ENCODE measurements at places on chromosomes 4 and X.

GRCh38 chrX:139826065-139827044 lies 106.5 kb downstream of the ATP11C start:
- no peak for DNase-seq

- no peak for DNase-seq
Measured at GRCh38 chr4:185165605-185166063, 22.6 kb downstream of the SLC25A4 start.

DNA sequence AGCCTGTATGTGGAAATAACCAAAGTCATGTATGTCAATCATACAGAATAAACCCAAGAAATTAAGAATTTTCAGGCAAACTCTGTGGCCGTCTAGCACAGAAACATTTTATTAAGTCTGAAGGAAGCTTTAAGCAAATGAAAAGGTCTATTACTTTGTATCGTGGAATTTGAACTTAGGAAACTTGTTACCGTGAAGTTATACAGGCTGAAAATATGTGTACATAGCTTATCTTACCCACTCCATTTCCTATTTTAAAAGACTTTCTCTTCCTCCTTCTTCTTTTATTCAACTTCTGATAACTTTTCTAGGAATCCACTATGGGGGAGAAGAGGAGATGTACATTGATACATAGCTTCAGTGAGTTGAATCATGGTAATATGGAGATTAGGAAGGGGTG lies 108.3 kb downstream of the AGTR2 start:
- no peak for DNase-seq

- no peak for DNase-seq
Measured at GRCh38 chr4:86950831-86951525, 16.2 kb downstream of the AFF1 start.

DNA sequence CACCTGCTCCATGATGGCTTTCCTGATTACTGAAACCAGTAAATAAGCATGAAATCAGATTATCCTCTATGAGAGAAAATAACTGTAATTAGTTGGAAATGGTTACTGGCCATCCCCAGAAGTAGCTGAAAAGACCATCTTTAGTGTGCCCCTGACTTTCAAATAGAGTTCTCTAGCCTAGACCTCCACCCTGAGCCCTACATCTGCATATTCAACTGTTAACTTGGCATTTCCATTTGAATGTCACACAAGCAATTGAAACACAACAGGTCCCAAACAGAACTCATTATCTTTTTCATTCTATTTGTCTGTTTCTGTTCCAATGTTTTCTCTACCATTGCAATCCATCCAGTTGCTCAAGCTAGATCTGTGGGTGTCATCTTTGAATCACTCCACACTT lies 952.3 kb downstream of the RPA4 start:
- DNase-seq, result no peak

DNA sequence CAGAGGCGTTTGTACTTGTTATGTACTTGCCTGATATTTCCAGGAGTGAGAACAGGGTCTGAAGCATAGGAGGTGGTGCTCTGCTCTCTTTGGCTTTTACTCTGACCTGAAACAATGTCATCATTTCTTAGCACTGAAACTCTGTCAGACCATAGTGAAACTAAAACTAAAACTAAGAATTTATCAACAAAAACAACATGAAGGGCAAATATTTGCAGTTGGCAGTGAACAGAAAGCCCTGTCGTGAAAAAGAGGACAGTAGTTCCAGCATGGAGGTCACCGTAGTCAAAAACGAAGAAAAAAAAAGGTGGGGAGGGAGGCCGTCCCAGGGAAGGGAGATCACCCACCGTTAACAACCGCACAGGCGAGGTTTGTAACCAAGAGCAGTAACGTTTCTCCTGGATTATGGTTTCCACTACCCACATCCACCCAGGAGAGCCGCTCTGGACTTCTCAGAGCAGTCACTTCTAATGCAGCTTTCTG lies 97.5 kb downstream of the ANK2 start:
- DNase-seq, result no peak

DNA sequence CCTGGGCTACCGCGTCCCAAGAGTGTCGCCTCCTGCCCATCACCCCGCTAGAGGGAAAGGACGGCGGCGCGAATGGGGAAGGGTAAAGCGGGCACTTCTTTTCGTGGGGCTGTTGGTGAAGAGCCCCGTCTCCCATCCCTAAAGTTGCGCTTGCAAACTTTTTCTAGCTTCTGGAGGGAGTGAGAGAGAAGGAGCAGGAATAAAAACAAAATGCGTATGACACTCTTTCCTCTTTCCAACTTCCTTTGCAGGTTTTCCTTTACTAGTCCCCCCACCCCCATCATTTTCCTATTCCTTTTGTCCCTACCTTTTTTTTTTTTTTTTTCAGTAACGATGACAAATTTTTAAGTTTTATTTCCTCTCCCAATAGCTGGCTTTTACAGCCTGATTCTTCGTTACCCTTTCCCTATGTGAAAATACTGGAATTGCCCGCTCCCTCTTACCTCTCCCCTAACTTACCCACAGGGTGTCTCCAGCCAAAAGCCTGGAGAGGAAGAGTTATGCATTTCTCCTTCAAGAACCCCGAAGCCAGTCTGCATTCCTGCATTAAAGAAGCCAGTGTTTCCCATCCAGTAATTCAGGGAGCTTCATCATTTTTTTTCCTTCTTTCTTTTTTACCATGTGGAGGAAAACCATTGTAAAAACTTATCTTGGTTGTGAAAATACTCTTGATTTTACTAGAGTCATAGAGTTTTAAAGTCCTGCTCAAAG lies 613 bp upstream of the ARSJ start:
- DNase-seq, result no peak

DNA sequence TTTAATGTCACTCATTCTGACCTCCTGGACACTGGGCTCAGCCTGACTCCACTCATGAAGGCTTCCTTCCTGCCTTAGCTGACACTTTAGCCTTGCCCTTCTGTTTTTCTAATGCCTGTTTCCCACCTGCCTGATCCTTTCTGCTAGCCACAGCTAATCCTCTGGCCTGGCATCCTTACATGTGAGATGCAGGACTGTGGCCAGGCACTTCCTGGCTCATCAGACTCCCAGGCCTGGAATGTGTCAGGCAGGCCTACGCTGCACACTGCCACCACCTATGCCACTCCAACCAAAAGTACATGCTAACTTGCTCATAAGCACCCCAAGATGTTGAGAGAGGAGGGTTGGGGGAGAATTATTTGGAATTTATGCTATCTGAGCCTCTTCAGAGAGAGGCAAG lies 138.8 kb upstream of the NALF2 start:
- no peak for DNase-seq

DNA sequence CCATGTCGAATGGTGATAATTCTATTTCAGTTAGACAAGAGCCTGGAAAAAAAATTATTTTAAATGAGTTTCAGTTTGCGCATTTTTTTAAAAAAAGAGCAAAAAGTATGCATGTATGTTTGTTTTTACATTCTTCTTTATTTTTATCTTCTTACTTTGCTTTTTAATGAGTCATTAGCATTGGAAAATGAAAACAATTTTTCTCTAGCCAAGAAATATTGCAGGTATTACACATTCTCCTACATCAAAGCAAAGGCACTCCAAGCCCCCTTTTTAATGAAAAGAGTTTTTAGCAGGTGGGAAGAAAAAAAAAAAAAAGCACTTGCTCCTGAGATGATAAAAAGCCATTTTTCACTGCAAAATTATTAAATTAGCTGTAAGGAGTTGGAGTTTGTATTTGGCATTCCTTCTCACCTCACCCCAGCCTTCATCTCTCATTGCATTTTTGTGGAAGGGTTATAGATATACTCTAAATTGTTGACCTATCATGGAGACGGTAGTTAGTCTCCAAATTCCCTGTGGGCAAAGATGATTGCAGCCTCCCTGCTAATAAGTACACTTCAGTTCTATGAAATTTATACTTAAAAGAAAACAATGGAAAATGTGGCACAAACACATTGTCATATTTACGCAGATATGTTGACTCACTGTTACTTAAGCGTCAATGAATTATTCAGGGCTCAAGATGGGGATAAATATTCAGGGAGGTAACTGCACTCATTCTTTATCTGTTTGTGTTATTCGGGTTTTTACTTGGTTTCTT lies 43.8 kb downstream of the PALLD start:
- no peak for DNase-seq
